ENCODE measurements at places on chromosomes 3 and 15.

DNA sequence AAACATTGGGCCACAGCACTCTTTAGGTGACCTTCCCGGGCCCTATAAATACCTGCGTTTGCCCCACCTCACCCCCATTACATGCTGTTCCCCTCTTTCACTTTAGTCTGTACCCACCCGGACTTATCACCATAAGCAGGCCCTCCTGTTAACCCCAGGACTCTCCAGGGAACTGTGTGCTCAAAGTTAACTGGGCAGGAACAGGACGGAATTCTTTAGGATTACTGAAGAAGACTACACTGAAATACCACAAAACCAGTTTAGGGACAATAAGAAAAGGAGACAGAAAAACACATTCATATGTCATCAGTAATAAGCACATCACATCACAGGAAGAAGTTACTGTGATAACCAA is 45.5 kb downstream of the FSIP1 start:
- no peak for DNase-seq

GRCh38 chr15:43220991-43221403 is at the start of gene EPB42:
EPB42 (minus strand) TSS chr15:43221018; CDS start chr15:43220825, 193 bp downstream.
- DNase-seq = no peak

GRCh38 chr15:74662064-74662860 is 33.6 kb downstream of the EDC3 start:
- DNase-seq = no peak

GRCh38 chr15:80159811-80160569 is 7.2 kb downstream of the FAH start:
- no peak for DNase-seq
